ENCODE measurements at places on chromosomes 4 and X.

- DNase-seq, result no peak
These were observed 513.0 kb downstream of the FSTL5 start for GRCh38 chr4:161650812-161651211.

GRCh38 chr4:61860376-61860775 lies 660.2 kb downstream of the ADGRL3 start:
- no peak for DNase-seq

DNA sequence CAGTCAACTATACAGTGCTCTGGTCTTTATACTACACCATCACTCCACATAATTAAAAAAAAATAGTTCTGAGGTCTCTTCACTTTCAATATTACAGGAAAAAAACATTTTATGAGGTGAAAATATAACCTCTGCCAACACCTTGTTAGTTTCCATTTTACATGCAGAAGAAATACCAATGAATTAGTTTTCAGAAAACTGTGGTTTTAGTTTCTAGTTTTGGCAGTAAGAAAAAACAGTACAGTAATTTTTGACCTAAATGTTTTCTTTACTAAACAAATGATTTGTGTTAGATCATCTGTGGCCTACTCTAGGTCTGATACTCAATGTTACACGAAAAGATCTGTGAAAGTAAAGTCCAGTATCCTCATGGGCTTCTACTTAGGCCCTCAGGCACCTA lies 10.0 kb downstream of the SULT1E1 start:
- DNase-seq, result no peak

GRCh38 chr4:127236889-127237288 lies 395.9 kb upstream of the INTU start:
- no peak for DNase-seq

DNA sequence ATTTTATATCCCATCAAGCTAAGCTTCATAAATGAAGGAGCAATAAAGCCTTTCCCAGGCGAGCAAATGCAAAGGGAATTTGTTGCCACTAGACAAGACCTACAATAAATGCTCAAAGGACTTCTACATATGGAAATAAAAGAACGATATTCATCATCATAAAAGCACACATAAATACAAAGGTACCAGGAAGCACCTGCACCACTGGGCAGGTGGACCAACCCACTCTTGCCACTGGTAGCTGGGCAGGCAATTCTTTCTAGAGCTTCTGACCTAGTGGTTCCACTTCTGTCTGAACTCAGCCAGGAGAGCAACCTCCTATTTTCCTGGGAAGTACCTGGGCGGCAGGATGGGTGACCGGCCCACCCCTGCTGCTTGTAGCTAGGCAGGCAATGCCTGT lies 237.2 kb upstream of the ITM2A start:
- no peak for DNase-seq

DNA sequence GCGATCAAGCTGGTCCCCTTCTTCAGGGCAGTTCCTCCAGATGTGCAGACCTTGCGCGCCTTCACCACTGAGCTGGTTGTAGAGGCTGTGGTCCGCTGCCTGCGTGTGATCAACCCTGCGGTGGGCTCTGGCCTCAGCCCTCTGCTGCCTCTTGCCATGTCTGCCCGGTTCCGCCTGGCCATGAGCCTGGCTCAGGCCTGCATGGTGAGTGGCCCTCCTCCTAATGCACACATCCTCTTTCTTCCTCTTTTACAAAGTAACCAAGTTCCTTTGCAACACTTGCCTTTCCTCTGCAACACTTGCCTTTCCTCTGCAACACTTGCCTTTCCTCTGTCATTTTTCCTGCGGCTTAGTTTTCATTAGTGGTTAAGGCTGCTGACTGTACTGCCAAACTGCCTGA lies 1.8 kb downstream of the CCDC22 start:
- DNase-seq, result no peak

- DNase-seq, result no peak
These were observed 326.1 kb downstream of the IL15 start for GRCh38 chr4:141962486-141962885.

- peak; percentile 22 for DNase-seq
These were observed at the start of gene COL4A6 for GRCh38 chrX:108438110-108438623. Gene COL4A6 (minus strand): TSS chrX:108438422. CDS start chrX:108438196, 226 bp downstream.

- no peak for DNase-seq
These were observed 6.8 kb upstream of the CXorf66 start for GRCh38 chrX:139972113-139972512.

GRCh38 chr4:186761393-186761792 lies 37.7 kb upstream of the FAT1 start:
- no peak for DNase-seq

All from uterus (tissue), 4 donors.